GM04503 (cell line): ENCODE measurements at places on chromosomes 1 and 21.

DNA sequence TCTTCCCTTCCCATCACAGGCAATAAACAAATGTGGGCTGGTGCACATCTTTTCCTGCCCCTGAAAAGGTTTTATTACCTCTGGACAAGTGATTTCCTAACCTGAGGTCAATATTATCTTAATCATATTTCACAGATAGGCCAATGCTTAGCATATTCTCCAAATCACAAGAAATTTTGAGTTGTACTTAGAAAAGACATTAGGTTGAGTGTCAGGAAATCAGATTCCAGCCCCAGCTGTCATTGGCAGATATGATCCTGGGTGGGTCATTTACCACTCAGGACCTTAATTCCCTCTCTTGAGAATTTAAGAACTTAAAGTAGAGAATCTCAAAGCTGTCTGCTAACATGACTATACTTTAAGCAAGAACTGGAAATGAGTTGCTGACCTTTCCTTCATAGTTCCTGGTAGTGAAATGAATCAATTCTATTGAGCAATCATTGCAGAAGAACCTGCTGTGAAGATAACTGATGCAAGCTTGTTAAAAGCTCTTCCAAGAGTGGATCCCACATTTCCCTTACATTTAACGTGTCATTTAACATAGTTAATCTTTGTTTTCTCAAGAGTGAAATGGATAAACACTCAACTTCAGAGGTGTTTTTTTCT is 46.4 kb upstream of the CR2 start:
- DNase-seq: no peak

GRCh38 chr1:2631136-2632050 is 1.4 kb downstream of the MMEL1 start:
- no peak for DNase-seq

DNA sequence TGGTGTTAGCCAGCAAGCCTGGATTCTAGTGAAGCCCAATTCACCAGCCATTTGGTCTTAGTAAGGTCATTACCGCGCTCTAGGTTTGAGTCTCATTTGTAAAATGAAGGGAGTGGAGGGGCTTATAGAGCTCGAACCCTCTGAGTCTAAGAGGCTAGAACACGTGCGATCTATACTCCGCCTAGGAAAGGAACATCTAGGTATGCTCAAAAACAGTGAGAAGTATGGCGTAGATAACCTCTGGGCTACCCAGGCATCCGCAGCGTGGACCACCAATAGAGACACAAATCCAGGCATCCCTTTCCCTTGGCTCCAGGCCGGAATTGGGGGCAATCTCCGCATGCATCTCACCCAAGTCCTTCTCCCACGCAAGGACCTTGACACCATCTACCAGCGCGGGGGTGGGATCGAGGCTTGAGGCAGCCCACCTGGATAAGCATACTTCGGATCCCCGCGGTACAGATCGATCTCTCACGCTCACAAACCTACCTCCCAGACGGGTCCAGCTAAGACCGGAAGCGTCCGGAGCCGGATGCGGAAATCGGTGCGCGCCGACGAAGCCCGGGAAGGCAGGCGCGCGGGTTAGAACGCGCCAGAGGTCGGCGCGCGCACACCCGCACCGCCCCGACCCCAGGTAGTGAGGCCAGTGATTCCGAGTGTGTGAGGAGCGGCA is at the start of gene METTL25B:
Gene METTL25B (plus strand): TSS at position 544 of the 673 bp plus-strand sequence. CDS start 636 bp downstream, outside the sequence.
- DNase-seq: no peak

DNA sequence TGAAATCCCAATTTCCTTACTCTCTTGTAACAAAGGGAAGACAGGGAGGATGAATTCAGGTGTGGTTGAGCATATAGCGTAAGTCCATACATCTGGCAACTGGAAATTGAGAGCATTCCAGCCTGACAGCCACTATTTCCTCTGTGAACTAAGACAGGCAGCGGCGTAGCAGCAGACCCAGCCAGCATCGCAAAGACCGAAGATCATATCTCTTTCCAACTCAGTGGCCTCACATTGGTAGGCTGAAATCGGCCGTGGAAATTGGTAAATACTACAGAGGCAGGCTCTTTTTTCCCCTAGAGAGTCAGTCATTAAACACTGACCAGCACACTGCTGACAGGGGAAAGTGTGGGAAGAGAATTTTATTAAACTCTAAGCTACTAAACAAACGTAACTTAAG is 43.4 kb downstream of the TARBP1 start:
- no peak for DNase-seq

GRCh38 chr1:25936947-25937346 is 30.7 kb upstream of the STMN1 start:
- DNase-seq: no peak

- no peak for DNase-seq
These were observed 73.2 kb downstream of the BCAR3 start for GRCh38 chr1:93608187-93609109.

GRCh38 chr1:183580281-183580682 is 10.0 kb downstream of the NCF2 start:
- no peak for DNase-seq

DNA sequence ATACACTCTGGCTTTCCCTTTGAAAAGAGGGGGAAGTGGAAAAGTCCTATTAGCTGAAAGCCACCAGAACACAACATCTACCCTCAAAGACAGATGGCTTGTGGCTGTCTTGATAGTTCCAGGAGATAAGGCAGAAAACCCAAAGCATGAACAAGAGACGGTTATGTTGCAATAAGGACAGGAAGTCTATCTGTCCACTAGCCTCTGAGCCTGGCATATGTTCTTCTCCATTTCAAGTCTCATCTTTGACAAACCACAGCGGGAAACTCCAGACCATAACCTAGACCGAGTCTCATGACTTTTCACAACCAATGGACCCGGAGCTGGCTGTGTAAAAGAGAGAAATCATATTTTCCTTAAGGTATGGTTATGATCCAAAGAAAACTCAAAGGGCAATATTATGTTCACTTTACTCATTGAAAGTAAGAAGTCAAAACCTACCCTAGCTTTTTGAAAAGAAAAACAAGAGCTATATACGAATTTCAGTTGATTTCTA is 33.8 kb downstream of the DUSP10 start:
- DNase-seq: no peak

DNA sequence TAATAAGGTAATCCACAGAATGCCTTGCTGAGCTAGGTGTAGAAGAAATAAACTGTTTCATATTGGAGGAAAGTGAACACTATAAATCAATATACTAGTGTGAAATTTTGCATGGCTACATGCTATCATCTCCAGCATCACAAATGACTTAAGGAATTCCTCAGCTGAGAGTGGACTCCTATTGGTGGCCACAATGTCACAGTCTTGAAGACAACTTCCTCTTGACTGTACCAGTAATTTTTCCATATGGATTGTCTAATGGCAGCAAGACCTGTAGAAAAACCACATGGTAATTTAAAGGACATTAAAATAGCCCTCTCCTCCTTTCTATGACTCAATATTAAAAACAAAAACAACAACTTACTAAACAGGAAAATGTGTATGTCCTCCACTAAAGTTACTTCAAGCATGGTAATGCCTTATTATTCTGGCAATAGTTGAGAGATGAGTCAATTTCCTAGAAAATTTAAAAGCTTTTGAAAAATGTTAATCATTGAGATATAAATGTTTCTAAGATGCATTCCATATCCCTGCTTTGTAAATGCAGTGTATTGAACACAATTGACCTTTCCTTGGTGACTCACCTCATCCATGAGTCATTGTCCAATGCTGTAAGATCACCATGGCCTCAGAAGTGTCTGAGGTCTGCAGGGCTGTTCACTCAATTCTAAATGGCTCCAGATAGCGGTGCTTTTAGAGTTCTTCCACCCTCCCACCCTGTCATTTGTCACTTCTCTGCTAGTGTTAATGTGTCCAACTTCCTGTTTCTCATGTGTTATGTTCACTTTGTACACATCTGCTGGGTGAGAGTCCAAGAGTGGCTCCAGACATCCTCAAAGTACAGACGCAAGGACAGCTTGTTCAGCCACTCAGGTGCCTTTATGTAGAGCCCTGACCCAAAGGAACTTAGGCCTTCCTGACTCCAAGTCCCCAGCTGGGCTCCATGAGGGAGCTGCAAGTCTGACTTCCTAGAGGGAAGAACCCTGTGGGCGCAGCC is 32.8 kb upstream of the DNASE2B start:
- peak; percentile 96 for DNase-seq

DNA sequence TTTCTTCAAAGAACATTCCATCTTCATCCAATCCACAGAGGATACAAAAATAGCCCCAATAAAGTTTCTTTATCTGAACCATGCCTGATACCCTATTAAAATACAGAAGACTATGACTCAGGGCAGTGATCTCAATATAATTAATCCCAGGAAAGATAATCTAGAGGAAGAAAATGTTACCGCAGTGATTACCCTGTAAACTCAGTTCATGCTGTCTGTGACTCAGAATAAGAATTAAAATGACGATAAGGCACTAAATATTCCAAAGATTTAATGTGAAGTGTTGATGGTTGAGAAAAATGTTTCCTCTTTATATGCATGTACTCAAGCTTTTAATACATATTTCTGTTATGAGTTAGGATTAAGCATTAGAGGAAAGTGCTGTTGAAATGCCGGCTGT is 88.6 kb upstream of the LYPLAL1 start:
- DNase-seq: peak; percentile 79

DNA sequence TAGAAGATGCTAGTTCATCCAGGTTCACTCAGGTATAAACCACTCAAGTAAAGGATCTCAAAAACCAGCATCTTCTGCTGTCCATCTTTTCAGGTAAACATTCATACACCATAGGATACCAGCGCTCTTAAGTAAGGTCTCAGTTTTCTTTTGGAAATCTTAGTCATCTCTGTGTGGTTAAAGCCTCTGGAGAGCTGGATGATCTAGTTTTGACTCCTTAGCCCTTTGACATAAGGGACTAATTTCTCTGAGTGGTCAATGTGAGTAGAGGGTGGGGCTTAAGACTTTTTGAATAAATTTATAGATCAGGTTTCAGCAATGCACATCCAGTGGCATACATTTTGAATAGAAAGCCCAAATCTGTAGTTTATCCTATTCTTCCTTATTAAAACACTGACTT is 92.3 kb downstream of the CTH start:
- no peak for DNase-seq

DNA sequence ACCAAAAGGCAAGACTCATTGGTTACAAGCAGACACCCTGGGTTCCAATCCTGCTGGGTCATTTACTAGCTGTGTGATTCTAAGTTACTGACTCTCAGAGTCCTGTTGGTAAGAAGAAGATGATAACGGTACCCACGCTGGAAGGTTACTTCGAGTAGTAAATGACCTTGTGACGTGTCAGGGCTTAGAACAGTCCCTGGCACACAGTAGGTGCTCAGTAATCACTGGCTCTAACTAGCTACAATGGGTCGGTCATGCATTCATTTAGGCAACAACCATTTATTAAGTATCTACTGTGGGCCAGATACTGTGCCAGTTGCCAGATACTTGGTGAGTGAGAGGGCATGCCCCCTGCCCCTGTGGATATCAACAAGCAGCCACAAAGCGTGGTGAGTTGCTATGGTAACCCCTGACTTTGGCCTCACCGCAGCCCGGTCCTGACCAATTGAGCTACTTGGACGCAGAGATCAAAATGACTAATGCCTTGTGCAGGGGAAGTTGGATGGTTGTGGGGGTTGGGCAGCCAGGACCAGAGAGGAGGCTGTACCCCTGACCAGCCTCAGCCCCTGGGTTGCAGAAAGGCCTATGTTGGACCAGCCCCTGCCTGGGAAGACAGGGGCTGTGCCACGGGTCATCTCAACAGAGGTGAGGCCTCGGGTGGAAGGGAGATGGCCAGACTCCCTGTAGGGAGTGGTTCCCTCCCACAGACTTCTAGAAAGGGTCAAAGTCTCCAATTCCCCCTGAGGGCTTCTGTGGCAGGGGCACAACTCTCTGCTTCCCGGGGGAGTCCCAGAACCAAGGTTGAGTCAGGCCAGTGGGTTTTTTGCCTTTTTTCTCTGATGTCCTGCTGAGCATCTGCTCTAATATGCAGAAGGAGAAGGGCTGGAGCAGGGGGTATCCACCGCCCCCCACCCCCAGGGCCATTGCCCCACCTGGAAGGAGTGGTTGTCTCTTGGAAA is 16.0 kb downstream of the DHRS3 start:
- DNase-seq: no peak

GRCh38 chr1:196255762-196256161 is 352.5 kb downstream of the KCNT2 start:
- DNase-seq: no peak

DNA sequence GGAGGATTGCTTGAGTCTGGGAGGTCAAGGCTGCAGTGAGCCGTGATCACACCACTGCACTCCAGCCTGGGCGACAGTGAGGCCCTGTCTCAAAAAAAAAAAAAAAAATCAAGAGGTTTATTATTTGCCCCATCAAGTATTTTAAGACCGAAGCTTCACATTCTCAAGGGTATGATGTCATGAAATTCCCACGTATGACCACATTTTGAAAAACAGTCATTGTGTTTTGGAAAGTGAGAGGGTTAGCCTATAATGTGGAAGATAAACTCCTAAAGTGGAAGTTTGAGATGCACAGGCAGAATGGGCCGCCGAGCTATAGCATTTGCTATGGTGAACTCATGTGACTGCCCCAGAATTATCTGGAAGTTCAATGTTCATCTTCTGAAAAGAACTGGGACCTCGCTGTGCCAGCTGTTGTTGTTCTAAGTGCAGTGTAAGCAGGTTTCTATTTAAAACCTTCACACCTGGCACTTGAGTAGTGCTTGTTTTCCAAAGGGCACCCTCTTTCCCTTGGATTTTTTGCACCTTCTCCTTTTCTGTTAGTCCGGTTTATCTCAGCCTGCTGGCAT is 96.9 kb upstream of the SLC25A33 start:
- DNase-seq: no peak

- DNase-seq: no peak
These were observed 2.0 kb downstream of the IFI16 start for GRCh38 chr1:159011751-159012150.

DNA sequence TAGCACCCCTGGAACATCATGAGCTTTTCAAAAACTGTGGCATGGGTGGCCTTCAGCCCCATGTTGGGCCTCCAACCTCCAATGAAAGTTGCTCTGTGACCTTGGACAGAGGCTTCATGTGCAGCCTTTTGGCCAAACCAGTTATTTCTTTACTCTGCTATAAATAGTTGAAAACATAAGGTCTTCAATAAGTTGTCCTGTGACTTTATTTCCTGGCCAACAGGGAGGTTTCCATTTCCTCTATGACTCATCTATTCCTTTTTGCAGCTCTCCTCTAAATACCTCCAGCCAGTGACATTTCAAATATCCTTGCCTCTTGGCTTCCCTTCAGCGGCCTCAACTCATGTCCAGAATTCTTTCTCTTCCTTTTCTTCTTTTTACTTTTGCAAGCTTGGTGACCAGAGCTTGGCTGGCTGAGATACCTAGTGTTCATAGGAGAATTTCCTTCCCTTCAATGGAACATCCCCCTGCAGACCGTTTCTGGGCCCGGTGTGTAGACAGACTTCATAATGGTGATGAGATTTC is 22.7 kb upstream of the TRIM67 start:
- peak; percentile 26 for DNase-seq

- DNase-seq: no peak
These were observed at the start of gene RASAL2 for GRCh38 chr1:178093951-178094738. Gene RASAL2 (plus strand): TSS chr1:178094104. CDS start chr1:178094493, 389 bp downstream.
